ENCODE measurements at places on chromosomes 1 and 21.

DNA sequence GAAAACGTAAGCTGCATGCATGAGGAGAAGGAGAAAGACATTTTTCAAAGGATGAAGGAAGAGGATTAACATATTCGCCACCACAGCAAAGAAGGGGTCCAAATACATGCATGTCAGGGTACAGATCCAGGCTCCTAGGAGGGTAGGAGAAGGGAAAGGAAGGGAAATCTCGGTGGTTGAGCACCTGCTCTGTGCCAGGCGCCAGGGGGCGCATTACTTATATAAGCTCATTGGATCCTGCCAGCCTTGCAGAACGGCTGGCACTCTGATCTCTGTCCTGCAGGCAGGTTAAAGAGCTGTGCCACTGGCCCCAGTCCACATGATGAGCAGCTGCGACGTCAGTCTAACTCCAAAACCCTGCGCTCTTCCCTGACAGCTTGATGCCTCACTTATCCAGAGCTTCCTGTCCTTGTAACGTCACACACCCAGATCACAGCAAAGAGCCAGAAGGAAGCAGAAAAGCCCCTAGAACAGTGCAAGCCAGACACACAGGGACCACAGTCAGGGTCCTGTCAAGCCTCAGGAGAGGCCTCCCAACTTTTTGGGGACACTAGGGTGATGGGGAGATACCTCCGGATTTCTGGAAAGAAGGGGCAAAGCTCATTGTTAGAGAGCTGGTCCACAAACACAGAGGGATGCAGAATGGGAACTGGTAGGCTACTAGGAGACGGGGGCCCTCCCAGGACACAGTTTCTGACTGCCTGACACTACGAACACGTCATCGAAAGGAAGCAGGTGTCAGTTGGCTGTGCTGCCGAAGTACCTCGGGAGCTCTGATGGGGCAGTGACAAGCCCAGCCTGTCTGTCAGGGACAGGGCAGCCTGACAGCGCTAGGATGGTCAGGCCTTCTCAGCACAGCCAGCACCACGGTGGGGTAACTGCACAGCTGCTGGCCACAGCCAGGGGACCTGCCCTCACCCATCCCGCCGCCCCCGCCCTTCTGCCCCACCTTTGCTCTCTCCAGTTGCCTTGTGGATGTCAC, 99.1 kb downstream of the BEND5 start:
- DNase-seq: peak; percentile 25

- DNase-seq: no peak
These were observed 671.2 kb downstream of the MATN1 start for GRCh38 chr1:30052178-30052577.

- DNase-seq: no peak
These were observed 16.0 kb upstream of the RSPO1 start for GRCh38 chr1:37650721-37651120.

GRCh38 chr1:224488806-224489499, 54.4 kb upstream of the WDR26 start:
- DNase-seq: no peak

DNA sequence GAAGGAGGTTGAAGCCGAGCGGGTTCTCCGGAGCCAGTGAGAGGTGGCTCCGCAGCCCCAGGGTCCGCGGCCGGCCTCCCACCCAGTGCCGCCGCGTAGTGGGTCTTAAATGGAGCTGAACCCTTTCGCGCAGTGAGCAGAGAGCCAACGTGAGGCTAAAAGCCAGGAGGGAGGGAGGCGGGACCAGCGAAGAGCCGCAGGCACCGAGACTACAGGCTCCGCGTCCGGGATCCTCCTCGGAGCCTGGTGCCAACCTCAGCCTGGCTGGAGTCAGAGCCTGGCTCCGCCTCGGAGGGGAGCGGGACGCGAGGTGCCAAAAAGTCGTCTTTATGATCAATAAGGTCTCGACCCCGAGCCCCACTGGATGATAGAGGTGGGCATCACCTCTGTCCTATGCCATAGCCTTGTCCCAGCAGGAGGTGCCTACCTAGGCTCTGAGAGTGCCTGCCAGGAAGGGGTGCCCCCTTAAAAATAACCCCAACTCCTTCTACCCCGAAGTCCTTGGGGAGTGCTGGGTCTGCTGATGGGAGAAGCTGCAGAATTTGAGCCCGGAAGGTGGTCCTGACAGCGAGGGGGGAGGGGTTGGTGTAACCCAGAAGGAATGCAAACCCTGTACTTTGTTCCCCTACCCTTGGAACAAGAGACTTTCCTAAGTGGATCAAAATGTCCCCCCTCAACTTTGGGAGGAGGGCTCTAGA, 1.6 kb downstream of the IGSF21 start:
- no peak for DNase-seq

- no peak for DNase-seq
These were observed 113.1 kb upstream of the COL6A1 start for GRCh38 chr21:45868488-45868887.

GRCh38 chr1:212457740-212458338, 25.1 kb downstream of the NENF start:
- peak; percentile 45 for DNase-seq

GRCh38 chr21:45466330-45467220, 61.6 kb downstream of the COL18A1 start:
- no peak for DNase-seq

DNA sequence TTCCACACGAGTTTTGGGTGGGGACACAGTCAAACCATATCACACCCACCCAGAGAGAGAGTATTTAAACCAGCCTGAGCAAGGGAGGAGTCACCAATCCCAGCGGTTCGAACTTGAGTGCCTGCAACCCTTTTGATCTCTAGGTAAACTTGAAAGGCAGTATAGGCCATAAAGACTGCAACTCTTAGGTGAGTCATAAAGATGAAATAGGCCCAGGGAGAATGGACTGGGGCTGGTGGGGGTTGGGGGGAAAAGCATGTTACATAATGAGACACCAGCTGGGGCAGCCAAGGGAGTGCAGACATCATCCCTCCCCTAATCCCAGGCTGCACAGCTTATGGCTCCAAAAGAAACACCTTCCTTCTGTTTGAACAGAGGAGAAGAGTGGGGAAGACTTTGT, 99.8 kb upstream of the LHX8 start:
- DNase-seq: no peak

GRCh38 chr1:61156576-61157467, 74.5 kb downstream of the NFIA start:
- DNase-seq: no peak

DNA sequence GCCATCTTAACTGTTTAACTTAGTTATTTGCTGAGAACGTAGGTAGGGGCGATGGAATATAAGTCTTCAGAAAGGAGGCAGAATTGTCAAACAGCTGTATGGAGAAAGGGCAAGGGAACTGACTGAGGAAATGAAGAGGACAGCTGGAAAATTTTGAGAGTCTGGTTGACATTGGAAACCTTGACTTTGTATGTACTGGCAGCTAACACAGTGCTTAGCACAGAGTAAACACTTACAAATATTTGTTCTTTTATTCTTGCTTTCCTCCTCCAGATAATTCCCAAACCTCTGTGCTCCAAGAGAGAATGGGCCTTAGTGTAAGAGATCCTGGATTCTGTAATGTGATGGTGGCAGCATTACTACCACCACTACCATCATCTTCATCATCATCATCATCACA, 91.3 kb downstream of the ZSCAN20 start:
- no peak for DNase-seq

- DNase-seq: no peak
These were observed 29.8 kb upstream of the NCAM2 start for GRCh38 chr21:20968391-20968790.

- no peak for DNase-seq
These were observed 266.9 kb downstream of the TGFB2 start for GRCh38 chr1:218611916-218612585.

DNA sequence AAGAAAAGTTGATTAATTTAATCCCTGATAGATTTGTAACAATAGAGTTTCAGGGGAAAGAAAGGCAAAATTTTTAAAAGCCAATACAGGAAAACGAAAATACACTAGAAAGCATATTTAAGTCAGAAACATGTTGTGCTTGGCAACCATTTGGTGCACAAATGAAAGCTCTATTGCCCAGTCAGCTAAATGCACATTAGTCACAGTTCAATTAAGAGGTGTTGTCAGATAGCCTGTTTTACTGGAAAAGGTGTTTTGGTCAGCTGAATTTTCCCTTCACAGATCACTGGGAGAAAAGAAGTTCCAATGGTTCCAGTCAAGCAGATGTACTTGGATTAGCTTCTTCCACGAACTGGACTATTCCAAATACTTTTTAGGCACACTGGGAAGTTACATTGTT, 25.4 kb downstream of the RGS4 start:
- no peak for DNase-seq

- no peak for DNase-seq
These were observed 13.8 kb upstream of the CNN3 start for GRCh38 chr1:94940738-94941137.

DNA sequence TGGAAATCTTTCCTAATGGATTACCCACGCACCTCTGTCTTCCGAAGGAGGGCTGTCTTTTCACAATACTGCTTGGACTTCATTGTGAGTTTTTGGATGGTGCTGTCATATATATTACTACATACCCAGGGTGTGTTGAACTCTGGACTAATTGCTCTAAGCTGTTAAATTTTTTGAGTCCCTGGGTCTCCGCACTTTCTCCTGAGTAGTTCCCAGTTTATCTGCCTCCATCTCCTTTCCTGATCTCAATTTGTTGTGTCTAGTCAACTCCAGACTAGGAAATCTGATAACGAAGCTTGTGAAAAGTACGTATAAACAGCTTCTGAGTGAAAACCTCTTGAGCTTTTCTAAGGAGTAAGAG, 211.1 kb downstream of the ROR1 start:
- DNase-seq: no peak

DNA sequence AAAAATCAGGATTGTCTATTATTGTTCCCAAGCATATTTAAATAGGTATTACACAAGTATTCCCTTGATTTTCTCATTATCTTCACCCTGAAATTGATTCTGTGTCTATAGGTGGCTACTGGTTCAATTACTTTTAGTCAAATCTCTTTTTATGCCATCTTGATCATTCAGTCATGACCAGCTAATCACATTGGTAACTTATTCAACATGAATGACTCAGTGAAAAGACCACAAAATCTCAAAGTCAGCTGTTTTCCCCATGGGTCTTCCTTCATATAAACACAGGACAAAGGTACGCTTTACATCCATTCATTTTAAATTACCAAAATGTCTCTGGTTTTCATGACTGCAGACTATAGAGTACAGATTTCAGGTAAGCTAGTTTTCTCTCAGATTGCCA, 23.7 kb upstream of the NRIP1 start:
- no peak for DNase-seq

- DNase-seq: no peak
These were observed 53.3 kb upstream of the TINAGL1 start for GRCh38 chr1:31523012-31523411.

- no peak for DNase-seq
These were observed 29.3 kb downstream of the RAB3B start for GRCh38 chr1:51961231-51961630.

DNA sequence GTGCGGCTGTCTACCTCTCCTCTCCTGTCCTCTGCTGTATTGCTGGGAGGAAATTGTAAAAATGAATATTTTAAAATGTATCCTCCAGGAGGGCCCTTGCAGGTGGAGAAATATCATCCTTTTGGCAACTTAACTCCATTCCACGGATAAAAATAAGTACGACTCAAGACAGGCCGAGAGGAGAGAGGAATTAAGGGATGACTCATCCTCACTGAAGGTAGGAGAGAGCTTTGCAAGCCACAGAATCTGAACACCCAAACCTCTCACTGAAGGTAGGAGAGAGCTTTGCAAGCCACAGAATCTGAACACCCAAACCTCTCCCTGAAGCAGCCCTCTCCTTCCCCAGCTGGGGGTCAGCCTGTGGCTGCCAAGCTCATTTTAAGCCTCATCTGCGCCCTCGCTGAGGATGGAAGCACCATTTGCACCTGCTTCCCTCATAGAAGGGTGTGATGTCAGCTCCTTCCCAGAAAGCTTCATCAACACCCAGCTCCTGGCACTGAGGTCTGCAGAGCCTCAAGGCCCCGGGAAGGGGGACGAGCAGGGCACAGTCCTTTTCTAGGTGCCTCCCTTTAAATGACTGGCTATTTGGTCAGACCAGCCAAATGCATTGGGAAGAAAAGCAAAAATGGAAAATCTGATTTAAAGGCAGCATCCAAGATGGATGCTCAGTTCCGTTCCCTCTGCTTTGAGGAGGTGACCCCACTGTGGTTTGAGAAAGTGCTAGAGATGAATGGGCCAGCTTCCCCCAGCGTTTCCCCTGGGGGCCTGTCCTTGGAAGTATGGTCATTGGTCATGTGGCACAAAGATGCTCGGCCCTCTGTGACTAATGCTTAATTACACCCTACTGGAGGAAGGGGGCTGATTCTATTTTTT, 12.9 kb upstream of the SELENON start:
- no peak for DNase-seq

GRCh38 chr1:53686091-53686964, 52.6 kb downstream of the GLIS1 start:
- DNase-seq: no peak

GRCh38 chr1:111581166-111581565, 38.4 kb upstream of the RAP1A start:
- no peak for DNase-seq

GRCh38 chr1:236685917-236686814, at the start of gene ACTN2:
Gene ACTN2, plus strand, starts transcription at chr1:236686499. Its CDS starts 175 bp downstream, at chr1:236686674.
- peak; percentile 54 for DNase-seq

GRCh38 chr1:16126743-16127515, 28.9 kb downstream of the EPHA2 start:
- DNase-seq: no peak

DNA sequence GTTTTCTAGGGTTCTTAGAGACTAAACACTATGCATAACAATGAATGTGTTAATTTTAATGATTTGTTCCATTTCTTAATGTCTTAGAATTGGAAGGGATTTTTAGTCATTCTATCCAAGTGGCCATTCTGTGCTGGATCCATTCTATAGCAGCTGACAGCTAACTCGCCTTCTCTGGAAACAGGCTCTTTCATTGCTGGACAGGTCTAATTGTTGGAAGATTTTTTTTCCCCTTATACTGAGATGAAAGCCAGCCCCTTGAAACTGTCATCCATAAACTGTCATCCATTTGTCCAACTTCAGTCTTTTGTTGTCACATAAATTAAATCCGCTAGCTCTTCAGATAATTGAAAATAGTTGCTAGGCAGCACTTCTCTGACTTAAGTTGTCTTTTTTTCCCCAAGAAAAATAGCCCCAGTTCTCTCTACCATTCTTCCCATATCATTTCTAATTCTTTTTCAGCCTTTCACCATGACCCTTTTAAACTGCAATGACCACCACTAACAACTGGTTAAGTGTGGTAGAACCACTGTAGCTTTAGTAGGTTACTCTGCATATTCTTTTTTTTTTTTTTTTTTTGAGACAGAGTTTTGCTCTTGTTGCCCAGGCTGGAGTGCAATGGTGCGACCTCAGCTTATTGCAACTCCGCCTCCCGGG, 19.7 kb downstream of the AK4 start:
- DNase-seq: no peak

DNA sequence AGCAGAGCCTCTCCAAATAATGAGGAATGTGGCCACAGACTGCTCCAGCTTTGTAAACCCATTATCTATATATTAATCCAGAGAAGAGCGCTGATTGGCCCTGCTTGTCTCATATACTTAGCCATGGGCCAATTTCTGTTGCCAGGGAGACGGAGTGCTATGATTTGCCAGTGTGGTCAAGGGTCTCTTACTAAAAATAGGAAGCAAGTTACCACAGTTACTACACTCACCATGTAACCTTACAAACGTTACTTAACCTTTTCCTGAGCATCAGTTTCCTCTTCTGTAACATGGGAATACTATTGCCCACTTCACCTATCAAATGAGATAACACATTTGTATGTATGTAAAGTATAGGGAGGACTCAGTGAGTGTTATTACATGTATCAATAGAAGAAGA, 7.7 kb upstream of the S100A2 start:
- no peak for DNase-seq

All from stimulated activated CD4-positive, alpha-beta T cell treated with anti-CD3 and anti-CD28 coated beads, Interleukin-12 subunit alpha, Interleukin-12 subunit beta, amount 100 ng/mL, for 4 hours (primary cell).